ENCODE measurements at places on chromosomes 16 and 17. TPM values are rescaled to one million over a fixed set of nuclear protein-coding genes. Genes with fewer than 3 reads are reported as not detected.

KRTAP3-2 gene
- not detected for total RNA-seq

NPTX1 gene
- not detected for total RNA-seq

HS3ST3B1 gene
- total RNA-seq, result 4.9 TPM

- peaks cover 6% of the 10 kb centered on the region for H3K27me3 ChIP-seq
- no peak overlapping the region for H3K27ac ChIP-seq
- H3K4me3 ChIP-seq, result no peak overlapping the region
- no peaks in the 10 kb centered on the region for H3K4me1 ChIP-seq
These were observed 181.4 kb downstream of the ENGASE start for GRCh38 chr17:79255926-79256585.

- no peaks in the 10 kb centered on the region for H3K27me3 ChIP-seq
- H3K36me3 ChIP-seq, result no peaks in the 10 kb centered on the region
- H3K4me1 ChIP-seq, result no peaks in the 10 kb centered on the region
- H3K27ac ChIP-seq, result no peak overlapping the region
- DNase-seq, result peak; percentile 88
- no peak overlapping the region for H3K4me3 ChIP-seq
These were observed 72.0 kb upstream of the KSR1 start for GRCh38 chr17:27384261-27384701.

- no peak for DNase-seq
- H3K36me3 ChIP-seq, result no peaks in the 10 kb centered on the region
- H3K4me1 ChIP-seq, result peaks cover 26% of the 10 kb centered on the region
These were observed 94.6 kb downstream of the SOCS1 start for GRCh38 chr16:11161439-11161838.

DNA sequence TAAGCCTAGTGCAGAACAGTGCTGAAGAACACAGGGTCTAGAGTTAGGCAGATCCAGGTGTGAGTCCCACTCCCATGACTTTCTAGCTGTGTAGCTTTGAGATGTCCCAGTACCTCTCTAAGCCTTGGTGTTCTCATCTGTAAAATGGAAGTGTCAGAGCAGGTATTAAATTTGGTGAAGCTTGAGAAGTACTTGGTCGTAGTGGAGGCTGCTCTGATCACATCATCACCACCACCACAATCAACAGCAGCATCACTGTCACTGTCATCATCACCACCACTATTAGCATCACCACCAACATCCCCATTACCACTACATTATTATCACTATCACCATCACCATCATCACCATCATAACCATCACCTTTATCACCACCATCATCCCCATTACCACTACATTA, 132.1 kb downstream of the CMIP start:
- no peaks in the 10 kb centered on the region for H3K27me3 ChIP-seq
- no peak for DNase-seq
- no peaks in the 10 kb centered on the region for H3K4me1 ChIP-seq
- H3K27ac ChIP-seq, result no peak overlapping the region

DNA sequence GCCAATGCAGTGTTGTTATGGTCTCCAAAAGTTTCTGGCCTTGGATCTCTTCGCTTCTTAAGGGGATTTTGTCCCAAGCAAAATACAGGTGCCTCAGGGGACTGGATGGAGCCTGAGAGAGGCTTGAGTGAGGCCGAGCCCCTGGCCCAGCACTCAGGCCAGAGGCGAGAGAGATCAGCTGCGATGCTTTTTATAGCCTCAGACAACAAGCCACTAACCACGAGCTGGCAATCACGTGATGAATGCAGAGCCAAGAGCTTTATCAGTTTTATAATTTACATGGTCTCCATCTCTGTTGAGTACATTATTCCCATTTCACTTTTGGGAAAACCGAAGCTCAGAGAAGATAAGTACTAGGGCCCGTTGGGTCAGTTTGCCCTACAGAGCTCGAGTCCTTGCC, 360.0 kb upstream of the CDH5 start:
- no peak for DNase-seq
- peaks cover 21% of the 10 kb centered on the region for H3K4me1 ChIP-seq
- no peaks in the 10 kb centered on the region for H3K36me3 ChIP-seq
- H3K4me3 ChIP-seq, result no peak overlapping the region
- no peaks in the 10 kb centered on the region for H3K27me3 ChIP-seq

DNA sequence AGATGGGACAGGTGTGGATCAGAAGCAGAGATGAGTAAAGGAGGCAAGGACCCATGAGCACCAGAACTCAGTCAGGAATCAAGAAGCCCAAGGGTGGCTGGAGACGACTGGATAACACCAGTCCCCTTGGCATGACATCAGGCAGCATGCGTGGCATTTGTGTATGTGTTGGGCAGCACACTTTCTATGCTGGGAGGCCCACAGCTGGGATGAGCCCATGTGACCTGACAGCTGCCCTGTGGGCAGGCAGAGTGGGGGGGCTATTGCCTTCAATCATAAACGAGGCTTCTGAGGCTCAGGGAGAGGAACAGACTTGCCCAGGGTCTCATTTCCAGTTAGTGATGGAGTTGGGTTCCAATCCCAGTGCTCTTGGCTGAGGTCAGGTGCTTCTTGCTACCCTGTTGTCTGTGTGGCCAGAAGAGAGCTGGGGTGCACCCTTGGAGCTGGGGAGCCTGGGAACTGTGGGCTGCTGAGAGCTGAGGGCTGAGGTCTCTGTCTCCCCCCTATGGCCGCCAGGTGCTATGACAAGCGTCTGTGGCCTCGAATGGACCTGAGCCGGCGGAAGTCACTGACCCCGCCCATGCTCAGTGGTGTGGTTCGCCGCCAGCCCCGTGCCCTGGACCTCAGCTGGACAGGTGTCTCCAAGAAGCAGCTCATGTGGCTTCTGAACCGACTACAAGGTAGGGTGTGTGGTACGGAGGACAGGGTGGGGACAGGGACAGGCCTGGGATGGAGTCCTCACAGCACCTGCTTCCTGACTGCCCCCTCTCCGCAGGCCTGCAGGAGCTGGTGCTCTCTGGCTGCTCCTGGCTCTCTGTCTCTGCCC, 7.1 kb upstream of the ORAI3 start:
- H3K4me3 ChIP-seq, result no peak overlapping the region
- no peaks in the 10 kb centered on the region for H3K27me3 ChIP-seq
- peak; percentile 71 for DNase-seq
- H3K27ac ChIP-seq, result peak overlapping the region; percentile 12

- no peak overlapping the region for H3K27ac ChIP-seq
- no peaks in the 10 kb centered on the region for H3K36me3 ChIP-seq
These were observed 45.8 kb downstream of the NOS2 start for GRCh38 chr17:27754549-27754948.

- no peaks in the 10 kb centered on the region for H3K4me1 ChIP-seq
- no peak overlapping the region for H3K4me3 ChIP-seq
- no peaks in the 10 kb centered on the region for H3K36me3 ChIP-seq
- H3K27me3 ChIP-seq, result peaks cover 70% of the 10 kb centered on the region
- DNase-seq, result no peak
- no peak overlapping the region for H3K27ac ChIP-seq
These were observed 1.6 kb upstream of the FMNL1 start for GRCh38 chr17:45220079-45220478.

- peak; percentile 37 for DNase-seq
- H3K27ac ChIP-seq, result peak overlapping the region; percentile 48
- H3K36me3 ChIP-seq, result peaks cover 40% of the 10 kb centered on the region
- no peak overlapping the region for H3K4me3 ChIP-seq
- no peaks in the 10 kb centered on the region for H3K27me3 ChIP-seq
These were observed 4.7 kb downstream of the DYNC1LI2 start for GRCh38 chr16:66746682-66747081.

GRCh38 chr17:77131904-77132303, 8.9 kb upstream of the SEC14L1 start:
- no peaks in the 10 kb centered on the region for H3K27me3 ChIP-seq
- H3K27ac ChIP-seq, result no peak overlapping the region
- no peaks in the 10 kb centered on the region for H3K4me1 ChIP-seq
- no peaks in the 10 kb centered on the region for H3K36me3 ChIP-seq
- peak; percentile 81 for DNase-seq
- H3K4me3 ChIP-seq, result no peak overlapping the region

- no peaks in the 10 kb centered on the region for H3K27me3 ChIP-seq
- no peaks in the 10 kb centered on the region for H3K4me1 ChIP-seq
- no peak for DNase-seq
- no peak overlapping the region for H3K4me3 ChIP-seq
These were observed 34.2 kb upstream of the ACSM2B start for GRCh38 chr16:20610211-20610891.

DNA sequence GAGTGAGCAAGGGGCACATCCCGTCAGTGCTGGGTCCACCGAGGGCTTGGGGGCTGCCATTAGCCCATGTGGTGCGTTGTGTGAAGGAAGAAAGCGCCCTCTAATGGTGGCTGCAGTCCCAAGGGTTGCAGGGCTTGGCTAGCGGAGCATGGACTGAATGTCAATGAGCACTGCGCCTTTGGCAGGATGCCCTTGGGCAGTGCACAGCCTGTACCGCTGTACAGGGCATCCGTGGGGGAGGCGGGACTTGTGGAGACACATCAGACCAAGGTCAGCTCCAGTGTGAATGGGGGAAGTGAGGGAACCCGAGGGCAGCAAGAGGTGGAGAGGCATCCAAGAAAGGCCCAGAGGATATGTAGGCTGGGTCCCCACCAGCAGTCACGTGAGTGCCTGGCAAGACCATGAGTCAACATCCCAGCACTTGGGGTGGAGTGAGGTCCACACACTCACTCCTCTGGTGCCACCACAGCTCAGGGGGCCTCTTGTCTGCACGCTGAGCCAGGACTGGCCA, 75.5 kb upstream of the MED9 start:
- H3K27ac ChIP-seq, result no peak overlapping the region
- H3K4me1 ChIP-seq, result no peaks in the 10 kb centered on the region
- H3K27me3 ChIP-seq, result peaks cover 3% of the 10 kb centered on the region
- DNase-seq, result no peak

- no peaks in the 10 kb centered on the region for H3K36me3 ChIP-seq
- H3K27me3 ChIP-seq, result no peaks in the 10 kb centered on the region
- no peaks in the 10 kb centered on the region for H3K4me1 ChIP-seq
- DNase-seq, result peak; percentile 72
These were observed 105.2 kb downstream of the RPTOR start for GRCh38 chr17:80649672-80650330.

DNA sequence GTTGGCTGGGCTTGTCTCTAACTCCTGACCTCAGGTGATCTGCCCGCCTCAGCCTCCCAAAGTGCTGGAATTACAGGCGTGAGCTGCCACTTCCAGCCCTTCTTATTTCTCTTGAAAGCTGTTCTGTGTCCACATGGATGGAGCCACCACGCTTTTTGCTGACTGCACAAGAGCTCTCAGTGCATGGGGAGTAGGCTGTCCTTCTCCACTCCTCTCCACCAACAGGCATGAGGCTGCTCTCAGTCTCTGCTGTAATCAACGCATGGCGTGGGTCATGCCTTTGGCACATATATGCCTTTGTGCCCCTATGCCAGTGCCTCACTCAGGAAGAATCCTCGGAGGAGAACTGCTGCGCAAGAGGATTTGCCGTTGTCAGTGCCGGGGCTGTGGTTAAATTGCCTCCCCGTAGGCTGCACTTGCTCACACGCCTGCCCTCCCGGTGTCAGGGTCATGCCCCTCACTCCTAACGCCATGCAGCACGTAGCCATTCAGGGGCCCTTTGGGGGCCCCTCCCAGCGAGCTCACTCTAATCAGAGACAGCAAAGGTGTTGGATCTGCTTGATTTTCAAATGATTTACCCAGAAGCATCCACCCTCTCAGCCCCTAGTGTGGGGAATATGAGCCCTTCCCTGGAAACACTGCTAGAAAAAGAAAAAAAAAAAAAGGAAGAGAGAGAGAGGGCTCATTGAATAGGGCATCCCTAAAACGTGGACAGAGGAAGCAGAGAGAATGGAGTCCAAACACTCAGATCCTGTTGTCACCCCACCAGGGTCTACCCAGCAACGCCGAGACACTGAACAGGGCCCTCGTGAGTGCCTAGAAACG, 47.5 kb upstream of the ZCCHC14 start:
- no peak overlapping the region for H3K4me3 ChIP-seq
- H3K27me3 ChIP-seq, result no peaks in the 10 kb centered on the region
- H3K36me3 ChIP-seq, result no peaks in the 10 kb centered on the region
- H3K27ac ChIP-seq, result no peak overlapping the region

DNA sequence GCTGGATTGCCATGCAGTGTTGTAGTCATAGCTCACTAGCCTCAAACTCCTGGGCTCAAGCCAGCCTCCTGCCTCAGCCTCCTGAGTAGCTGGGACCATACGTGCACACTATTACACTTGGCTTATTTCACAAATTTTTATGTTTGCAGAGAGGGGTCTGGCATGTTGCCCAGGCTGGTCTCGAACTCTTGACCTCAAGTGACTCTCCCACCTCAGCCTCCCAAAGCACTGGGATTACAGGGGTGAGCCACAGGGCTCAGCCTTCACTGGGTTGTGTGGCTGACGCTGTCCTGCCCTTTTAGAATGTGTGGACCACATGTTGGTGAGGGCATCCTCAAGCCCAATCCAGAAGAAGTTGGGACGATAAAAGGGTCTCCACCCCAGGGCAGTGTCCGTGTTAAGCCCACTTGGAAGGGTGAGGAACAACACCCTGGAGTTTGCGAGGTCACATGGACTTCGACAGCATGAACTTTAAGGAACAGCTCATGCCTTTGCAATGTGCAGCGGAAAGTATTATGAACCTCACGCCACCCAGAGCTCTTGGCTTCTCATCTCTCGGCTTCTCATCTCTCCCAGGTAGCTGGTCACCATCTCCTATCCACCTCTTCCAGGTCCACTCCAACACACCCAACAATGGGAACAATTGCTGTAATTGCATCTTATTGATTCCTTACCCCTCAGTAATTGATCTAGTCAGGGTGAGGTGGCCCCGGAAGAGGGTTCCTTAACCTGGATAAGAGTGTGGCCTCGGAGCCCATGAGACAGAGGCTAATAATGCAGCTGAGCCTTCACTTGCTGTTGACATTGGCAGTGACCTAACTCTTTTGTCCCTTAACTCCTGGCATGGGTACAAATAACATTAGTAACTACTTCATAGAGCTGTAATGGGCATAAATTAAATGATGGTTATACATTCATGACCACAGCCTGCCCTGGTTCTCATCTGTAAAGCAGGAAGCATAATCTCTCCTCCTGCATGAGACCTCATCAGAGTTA, 6.7 kb downstream of the FOXL1 start:
- DNase-seq, result no peak
- no peak overlapping the region for H3K27ac ChIP-seq
- no peaks in the 10 kb centered on the region for H3K36me3 ChIP-seq
- H3K4me3 ChIP-seq, result no peak overlapping the region

Measured in cardiac muscle cell (in vitro differentiated cells and primary cell).